ENCODE measurements at places on chromosomes 11 and 22.

- DNase-seq: no peak
Observed at GRCh38 chr22:23816156-23816976, 22.4 kb downstream of the DERL3 start.

- DNase-seq: no peak
Observed at GRCh38 chr11:134901542-134901941, 489.5 kb upstream of the B3GAT1 start.

GRCh38 chr22:20955548-20955947, 11.5 kb upstream of the AIFM3 start:
- no peak for DNase-seq

DNA sequence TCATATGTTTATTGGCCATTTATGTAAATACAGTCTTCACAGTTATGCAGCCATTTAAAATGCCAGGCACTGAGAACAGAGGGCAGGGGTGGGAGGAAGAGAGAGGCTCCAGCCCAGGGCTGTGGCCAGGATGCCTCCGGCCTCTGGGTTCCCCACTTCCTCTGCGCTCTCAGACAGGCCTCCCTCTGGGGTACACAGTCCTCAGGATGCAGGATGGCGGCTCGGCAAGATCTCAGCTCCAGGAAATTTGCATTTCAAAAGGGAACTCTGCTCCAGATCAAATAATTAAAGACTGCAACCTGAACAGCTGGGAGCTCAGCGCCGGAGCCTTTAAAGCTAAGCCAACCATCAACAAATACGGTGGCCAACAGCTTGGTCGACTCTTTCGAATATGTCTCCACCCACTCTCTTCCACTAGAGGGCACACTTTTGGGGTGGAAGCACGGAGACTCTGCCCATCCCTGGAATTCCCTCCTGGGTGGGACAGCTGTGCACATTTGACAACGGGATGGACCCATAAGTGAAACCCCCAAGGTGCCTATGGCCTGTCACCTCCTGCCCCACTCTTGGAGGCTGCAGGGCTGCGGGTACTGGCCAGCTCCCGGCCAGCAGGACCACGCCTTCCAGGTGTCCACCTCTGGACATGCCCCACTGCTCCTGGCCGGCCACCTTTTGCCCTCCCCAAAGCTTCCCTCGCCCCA, 1044.7 kb downstream of the BRD1 start:
- no peak for DNase-seq

- DNase-seq: no peak
Observed at GRCh38 chr11:611001-611996, 4.5 kb downstream of the IRF7 start.

DNA sequence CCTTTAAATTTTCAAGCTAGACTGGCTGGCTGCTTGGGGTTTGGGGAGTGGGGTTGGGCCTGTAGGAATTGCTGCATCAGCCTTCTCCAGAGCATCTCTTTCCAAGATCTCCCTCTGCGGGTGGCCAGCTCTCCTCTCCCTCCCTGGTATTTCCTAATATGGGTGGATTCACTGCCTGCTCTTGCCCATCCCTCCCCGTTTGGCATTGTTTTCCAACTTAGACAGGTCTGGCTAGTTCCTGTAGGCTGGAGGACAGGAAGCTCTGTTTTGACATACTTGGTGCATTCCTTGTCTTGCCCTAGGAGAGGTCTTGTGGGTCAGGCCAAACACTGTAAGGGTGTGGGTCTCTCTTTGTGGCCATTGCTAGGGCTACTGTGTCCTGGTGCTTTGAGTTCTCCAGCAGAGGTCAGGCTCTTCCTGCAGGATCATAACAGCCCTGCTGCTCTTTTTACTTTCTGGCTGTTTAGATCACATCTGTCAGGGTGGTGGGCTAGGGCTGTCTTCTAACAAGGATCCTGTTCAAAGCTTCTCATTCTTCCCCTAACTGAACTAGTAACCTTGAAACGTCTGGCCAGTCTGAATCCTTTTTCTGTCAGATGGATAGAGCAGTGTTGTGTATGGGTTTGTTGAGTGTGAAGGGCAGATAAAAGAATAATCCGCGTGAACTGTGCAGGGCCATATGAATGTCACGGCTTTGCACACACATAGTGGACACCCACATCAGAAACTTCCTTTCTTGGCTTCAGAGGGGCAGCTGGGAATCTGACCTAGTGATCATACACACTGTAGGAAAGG, 18.3 kb upstream of the MICALL1 start:
- DNase-seq: no peak

DNA sequence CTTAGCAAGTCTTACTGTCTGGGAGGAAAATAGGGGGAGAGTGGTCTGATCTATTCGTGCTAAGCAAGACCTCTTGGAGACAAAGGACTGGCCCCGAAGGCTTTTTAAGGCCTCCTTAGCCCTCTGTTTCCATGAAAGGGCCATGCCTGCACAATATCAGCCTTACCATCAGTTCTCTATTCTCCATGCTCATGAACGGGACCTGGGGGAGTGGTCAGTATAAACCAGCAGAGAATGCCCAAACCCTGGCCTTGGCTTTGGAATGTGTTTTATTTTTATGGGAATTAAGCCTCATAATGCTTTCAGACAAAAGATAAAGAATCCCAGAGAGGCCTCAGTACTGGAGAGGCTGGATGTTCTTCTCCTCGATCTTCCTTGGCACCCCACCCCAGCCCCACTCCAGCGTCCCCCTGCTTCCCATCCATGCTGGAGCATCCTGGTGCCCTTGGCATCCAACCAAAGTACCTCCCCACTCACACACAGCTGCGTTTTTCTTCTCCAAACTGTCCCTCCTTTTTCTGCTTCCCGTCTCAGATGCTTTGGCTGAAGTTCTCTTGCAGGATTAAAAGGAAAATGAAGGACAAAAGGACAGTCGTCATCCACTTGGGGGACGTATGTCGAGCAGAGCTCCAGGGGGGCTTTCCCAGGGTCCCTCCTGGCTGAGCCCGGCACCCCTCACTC, 18.6 kb downstream of the FXYD6 start:
- no peak for DNase-seq

DNA sequence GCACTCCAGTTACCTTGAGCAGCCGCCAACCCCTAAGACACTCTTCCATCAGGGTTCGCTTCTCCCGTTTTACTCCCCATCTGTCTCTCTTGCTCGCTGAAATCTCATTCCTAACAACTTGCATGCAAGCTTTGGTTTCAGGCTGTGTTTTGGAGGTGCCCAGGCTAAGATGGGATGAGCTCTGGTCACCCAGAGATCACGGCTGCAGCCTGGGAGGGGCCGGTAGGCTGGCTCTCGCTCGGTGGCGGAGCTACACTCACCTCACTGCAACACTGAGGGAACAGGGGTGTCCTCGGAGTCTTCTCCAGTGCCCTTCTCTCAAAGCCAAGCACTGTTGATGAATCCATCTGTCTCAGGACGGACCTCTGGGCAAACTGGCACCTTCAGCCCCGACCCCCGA, 197.5 kb downstream of the BARX2 start:
- no peak for DNase-seq

GRCh38 chr22:50011447-50012210, 936 bp downstream of the IL17REL start:
- DNase-seq: no peak

DNA sequence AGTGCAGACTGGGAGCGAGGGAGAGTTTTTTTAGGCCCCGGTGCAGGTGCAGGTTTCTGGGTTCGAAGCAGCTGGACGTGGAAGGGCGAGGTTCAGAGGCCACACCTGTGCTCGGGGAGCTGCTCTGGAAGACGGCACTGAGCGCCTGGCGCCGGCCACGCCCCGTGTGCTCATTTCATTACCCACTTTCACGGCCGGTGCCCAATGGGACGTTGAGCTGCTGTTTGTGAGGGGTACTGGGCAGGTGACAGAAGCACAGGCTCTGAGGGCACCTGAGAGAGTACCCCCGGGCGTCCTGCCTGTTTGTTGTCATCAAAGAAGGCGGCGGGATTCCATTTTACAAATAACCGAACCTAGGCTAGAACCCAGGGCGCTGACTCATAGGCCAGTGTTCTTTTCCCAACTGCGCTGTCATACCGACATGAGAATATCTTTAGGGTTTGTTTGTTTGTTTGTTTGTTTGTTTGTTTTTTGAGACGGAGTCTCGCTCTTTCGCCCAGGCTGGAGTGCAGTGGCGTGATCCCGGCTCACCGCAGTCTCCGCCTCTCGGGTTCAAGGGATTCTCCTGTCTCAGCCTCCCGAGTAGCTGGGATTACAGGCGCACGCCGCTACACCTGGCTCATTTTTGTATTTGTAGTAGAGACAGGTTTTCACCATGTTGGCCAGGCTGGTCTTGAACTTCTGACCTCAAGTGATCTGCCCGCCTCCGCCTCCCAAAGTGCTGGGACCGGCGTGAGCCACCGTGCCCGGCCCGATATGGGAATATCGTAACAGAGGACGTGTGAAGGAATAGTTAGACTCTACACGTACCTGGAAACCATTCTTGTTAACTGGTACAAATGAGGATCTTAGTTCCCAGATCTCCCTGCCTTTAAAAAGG, 16.6 kb upstream of the SPTBN2 start:
- peak; percentile 53 for DNase-seq

GRCh38 chr22:40703174-40703573, 23.9 kb downstream of the MCHR1 start:
- DNase-seq: no peak

- no peak for DNase-seq
Observed at GRCh38 chr11:3131330-3131941, 33.7 kb downstream of the OSBPL5 start.

DNA sequence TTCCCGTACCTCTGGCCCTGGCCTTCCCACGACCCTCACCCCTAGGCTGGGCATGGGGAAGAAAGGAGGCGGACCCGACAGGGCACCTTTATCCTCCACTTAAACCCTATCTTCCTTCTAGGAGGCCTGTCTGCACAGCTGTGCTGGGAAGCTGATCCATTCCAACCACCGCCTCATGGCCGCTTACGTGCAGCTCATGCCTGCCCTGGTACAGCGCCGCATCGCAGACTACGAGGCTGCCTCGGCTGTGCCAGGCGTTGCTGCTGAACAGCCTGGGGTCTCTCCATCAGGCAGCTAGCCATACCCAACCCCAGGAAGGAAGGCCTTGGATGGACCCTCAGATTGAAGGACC, 599 bp downstream of the TIMM10B start:
- DNase-seq: no peak

DNA sequence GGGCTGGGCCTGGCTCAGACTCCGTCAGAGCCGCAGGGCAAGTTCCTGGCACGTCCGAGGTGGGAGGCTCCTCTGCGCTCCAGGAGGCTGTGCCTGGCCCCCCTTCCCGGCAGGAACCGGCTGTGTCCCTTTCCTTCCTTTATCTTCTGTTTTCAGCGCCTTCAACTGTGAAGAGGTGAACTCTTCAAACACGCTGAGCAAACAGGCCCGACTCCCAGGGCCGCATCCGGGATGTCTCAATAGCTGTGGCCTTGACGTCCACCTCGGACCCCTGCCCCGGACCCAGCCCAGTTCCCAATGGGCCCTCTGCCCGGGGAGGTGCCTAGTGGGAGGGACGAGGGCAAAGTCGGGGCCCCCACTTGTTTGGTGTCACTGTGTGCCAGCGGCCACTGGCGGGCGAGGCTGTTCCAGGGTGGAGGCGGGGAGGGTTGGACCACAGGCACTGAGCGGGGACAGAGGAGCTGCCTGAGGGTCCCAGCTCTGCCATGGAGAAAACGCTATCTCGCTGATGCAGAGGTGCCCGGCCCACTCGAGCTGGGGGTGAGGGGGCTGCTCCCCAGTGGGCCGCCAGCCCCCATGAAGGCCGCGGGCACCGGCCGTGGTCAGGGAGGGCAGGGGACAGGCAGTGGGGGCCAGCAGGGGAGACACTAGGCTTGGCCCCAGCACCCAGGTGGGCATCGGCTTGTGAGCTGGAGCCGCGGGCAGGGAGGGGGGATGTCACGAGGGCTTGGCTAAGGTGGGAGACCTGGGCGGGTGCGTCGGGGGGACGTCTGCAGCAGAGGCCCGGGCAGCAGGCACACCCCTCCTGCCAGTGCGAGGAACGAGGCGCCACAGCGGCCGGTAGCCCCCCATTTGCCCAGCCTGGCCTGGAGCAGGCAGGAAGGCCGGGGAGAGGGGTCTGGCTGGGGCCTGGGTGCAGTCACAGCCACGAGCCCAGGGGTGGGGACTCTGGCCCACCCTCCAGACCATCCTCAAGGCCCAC, 2.7 kb upstream of the MUC5B start:
- no peak for DNase-seq

DNA sequence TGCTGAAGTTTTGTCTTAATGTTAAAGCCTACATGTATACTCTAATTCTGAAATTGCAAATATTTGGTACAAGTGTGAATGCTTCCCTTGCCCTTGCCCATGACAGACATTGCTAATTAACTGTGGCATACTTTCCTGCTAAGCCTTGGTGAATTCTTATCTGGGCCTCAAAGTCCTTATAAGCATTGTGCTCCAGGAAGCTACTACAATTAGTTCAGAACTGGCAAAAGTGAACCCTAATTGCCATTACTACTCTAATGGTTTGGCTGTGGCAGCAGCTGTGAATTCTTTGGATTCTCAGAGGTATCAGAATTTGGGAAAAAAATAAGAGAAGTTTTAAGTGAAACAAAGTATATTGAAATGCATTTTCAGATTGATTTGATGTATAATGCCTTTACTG, 24.3 kb downstream of the EMSY start:
- no peak for DNase-seq

DNA sequence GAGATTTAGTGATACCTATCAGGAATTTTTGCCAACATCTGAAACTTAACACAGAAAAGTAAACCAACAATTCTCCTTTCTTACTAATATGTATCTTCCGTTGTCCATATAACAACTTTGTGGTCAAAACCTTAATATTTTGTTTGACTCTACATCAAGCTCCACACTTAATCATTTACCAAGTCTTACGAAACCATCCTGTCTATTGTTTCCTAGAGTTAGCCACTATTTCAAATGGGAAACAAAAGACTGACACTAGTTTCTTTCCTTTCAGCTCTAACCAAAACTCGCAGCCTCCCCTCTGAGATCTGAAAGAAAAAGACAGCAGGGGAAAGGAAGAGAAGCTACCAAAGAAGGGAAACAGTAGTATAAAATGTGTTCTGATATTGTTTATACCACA, 26.5 kb upstream of the PRDM10 start:
- DNase-seq: no peak

DNA sequence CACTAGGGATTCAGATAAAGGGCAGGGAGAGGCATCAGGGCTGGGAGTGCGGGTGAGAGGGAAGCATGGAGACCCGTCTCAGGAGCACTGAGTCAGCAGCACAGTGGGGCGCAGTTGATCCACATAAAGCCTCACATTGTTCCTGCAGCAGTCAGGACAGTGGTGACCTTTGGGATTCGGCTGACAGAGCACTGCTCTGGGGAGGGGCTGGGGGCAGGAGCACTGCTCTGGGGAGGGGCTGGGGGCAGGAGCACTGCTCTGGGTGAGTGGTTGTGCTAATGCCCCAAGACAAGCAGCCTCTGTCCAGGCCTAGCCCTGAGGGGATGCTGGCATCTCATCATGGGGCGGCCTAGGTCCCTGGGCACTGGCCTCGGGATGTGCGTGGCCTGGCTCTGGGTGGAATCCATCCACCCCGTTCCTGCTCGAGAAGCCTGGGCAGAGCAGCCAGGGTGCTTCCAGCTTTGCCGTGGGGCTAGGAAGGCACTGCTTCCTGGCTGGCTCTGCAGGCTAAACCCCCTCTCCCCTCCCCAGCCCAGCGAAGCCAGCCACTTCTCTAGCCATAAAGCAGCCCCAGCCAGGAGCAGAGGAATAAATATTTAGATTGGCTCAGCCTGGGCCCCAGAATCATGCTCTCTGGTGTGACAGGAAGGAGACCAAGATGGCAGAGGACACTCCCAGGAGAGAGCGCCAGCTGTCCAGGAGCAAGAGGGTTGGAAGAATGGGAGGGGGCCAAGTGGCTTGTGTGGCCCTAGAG, 7.3 kb downstream of the OAF start:
- no peak for DNase-seq

- DNase-seq: no peak
Observed at GRCh38 chr22:48902983-48903650, 924.6 kb downstream of the BRD1 start.

- no peak for DNase-seq
Observed at GRCh38 chr11:120647681-120648080, 136.1 kb downstream of the GRIK4 start.

- DNase-seq: peak; percentile 66
Observed at GRCh38 chr11:46238078-46238966, 39.1 kb upstream of the CREB3L1 start.
